ENCODE measurements at places on chromosomes 2 and 18. TPM values are rescaled to one million over a fixed set of nuclear protein-coding genes. Genes with fewer than 3 reads are reported as not detected.

- DNase-seq: no peak
These were observed 33.6 kb downstream of the SRBD1 start for GRCh38 chr2:45577441-45577840.

- no peak for DNase-seq
These were observed 50.4 kb downstream of the MALT1 start for GRCh38 chr18:58721566-58722239.

DNA sequence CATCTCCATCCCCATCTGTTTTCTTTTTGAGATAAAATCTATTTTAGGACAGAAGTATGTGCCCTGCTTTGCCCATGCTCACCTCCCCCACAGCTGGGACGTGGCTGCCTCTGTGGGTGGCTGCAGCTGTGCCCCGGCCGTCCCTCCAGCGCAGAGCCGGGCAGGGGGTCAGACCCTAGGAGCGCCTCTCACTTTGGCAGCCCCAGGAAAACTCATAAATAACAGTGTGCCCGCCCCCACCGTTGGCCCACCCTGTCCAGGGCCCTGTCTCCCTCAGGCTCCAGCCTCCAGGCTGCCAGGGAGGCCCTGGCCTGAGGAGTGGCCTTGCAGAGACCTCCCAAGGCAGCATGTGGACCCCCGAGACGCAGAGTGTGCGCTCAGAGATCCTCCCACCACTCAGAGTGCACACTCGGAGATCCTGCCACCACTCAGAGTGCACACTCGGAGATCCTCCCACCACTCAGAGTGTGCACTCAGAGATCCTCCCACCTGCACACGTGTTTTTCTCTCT is 178.1 kb downstream of the TWIST2 start:
- DNase-seq: no peak

DNA sequence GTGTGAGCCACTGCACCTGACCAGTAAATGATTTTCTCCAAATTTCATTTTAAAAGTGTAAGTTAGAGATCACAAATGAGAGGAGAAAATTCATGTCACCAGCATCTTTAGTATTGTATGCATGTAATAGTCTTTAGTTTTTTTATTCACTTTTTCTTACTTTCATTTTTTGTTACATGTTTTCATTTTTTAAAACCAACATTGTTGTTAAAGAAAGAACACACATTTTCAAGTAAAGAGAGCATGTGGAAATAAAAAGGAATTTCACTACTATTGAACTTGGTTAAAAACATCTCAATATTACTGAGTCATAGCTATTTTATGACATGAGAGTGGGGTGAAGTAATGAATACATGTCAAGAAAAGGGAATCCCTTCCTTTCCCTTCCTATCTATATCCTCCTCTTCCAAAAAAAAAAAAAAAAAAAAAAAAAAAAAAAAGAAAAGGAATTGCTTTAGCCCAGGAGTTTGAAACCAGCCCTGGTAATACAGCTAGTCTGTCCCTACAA is 29.1 kb upstream of the PMAIP1 start:
- no peak for DNase-seq

DNA sequence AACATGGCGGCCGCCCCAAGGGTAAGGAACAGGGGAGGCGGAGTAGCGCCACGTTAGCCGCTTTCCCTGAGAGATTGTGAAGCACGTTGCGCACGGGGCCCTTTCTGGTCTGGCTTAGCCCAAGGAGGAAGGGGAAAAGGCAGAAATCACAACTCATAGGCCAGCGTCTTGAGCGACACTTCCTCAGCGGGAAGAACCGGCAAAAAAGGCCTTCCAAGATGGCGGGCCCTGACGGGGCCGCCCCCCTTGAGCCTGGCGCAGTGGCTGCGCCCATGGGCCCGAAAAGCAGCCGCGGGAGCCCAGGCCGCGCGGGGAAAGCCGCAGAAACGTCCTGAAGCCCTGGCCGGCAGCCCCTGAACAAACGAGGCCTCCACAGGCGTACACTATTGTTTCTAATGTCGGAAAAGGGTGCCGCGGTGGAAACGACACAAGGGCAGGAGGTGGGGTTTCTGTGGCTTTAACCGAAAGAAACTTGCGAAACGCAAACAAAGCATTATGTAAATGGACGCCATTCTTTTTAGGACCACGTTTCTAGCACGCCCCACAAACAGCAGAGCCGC is 919 bp upstream of the PCBP1 start:
- DNase-seq: peak; percentile 84

GRCh38 chr2:32064021-32064601 is 755 bp downstream of the SPAST start:
- DNase-seq: peak; percentile 13

Gene POMC
- polyA plus RNA-seq: 5.6 TPM

Gene RAB6C
- not detected for polyA plus RNA-seq

Gene CCDC141
- polyA plus RNA-seq: 3.8 TPM

GRCh38 chr2:239522002-239522739 is 121.4 kb upstream of the HDAC4 start:
- DNase-seq: peak; percentile 79

Gene DNAH7
- polyA plus RNA-seq: 0.29 TPM

- DNase-seq: no peak
These were observed 110.3 kb downstream of the TAF4B start for GRCh38 chr18:26336572-26336971.

DNA sequence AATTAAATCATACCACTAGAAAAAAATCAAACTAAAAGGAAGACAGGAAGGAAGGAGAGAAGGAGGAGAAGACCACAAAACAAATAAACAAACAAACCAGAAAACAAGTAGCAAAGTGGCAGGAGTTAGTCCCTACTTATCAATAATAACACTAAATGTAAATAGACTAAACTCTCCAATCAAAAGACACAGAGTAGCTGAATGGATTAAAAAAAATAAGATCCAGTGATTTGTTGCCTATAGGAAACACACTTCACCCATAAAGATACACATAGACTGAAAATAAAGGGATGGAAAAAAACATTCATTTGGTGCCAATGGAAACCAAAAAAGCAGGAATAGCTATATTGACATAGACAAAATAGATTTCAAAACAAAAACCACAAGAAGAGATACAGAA is 23.4 kb upstream of the BAZ2B start:
- no peak for DNase-seq

Gene USP40
- polyA plus RNA-seq: 16.7 TPM

GRCh38 chr18:56661360-56662062 is 10.4 kb downstream of the WDR7 start:
- no peak for DNase-seq

- no peak for DNase-seq
These were observed 52.2 kb downstream of the VAPA start for GRCh38 chr18:9965711-9966624.

DNA sequence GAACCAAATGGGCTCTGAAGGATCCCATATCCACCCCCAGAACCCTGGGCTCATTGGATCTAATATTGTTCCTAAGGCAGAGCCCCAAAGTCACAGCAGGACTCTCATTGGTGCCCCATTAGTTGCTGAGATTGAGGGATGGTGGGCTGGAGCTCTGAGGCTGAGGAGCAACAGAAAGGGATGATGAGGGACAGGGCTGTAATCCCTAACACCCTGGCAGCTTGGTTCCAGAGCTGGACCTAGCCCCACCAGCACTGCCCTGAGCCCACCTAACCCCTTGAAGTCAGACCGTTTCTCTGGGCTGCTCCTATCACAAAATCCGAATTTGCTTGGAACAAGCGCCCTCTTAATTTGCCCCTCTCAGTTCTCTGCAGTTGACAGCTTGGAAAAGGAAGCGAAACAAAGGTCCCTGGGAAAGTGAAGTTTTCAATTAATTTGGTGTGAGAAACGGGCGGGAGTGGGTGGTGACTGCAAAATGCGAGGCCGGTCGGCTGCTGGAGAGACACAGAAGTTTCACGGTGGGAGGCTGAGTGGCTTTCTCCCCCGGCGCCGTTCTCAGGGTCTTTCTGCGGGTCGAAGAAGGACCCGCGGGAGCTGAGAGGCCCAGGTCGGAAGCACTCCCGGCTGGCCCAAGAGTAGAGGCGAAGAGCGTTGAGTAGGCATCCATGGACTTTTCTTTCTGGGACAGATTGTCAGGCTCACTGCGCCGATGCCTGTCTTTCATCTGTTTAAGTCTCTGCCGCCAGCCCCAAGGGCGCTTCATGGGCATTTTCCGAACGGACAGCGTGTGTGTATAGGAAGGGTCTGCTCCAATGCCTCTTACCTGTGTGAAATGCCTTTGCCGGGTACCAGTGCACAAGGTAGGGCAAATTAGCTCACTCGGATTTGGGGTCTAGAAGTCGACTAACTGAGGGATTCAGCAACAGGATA is 927 bp upstream of the HOXD13 start:
- no peak for DNase-seq

Gene DHRS9
- polyA plus RNA-seq: 2.2 TPM

Gene VRK2
- polyA plus RNA-seq: 16.5 TPM

Gene BMPR2
- 13.2 TPM for polyA plus RNA-seq

Data from hepatocyte (in vitro differentiated cells).